ENCODE measurements at places on chromosomes 4 and X.

GRCh38 chr4:139014371-139015268, 961 bp upstream of the NOCT start:
- DNase-seq: no peak

DNA sequence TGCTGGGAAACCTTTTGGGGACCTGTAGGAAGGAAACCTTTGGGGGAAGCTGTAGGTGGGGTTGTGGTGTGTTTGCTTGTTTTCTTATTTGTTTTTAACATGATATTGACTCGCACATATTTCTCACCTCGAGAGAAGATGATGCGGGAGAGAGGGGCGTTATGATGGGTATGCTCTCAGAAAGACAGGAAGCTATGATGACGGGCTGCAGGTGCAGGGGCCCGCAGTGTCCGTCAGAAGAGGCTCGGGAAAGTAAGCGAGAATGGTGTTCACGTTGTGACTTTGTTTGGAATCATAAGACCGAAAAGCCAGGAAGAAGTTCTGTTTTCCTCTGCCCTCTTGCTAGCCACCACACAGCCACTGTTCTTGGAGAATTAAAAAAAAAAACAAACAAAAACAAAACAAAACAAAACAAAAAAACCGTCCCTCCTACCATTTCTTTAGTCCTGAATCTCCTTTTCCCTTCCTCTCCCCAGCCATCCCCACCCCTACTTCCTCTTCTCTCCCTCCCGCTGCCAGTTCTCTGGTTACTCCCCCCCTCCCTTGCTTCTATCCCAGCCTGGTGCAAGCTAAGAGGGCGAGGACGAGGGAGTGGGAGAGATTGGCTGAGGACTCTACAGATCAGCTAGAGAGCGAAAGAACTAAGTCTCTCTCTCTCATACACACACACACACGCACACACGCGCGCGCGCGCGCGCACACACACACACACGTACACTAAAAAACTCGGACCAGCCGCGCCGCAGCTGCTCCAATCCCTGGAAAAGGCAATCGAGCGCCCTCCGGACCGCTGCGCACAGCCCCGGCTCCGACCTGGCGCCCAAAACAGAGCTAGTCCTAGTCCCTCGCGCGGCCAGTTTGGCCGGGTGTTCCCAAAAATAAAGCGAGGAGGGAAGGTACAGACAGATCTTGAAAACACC, at the start of gene BMP3:
BMP3 (plus strand) TSS at position 648 of the 920 bp plus-strand sequence. CDS start 577 bp downstream, outside the sequence.
- DNase-seq: no peak

GRCh38 chr4:11565213-11565612, 136.5 kb upstream of the HS3ST1 start:
- DNase-seq: no peak

GRCh38 chr4:7045961-7046921, 3.1 kb downstream of the TADA2B start:
- no peak for DNase-seq

- DNase-seq: no peak
Measured at GRCh38 chr4:182493377-182493776, 250.2 kb downstream of the TENM3 start.

GRCh38 chr4:43776371-43776770, 672.2 kb downstream of the KCTD8 start:
- no peak for DNase-seq

DNA sequence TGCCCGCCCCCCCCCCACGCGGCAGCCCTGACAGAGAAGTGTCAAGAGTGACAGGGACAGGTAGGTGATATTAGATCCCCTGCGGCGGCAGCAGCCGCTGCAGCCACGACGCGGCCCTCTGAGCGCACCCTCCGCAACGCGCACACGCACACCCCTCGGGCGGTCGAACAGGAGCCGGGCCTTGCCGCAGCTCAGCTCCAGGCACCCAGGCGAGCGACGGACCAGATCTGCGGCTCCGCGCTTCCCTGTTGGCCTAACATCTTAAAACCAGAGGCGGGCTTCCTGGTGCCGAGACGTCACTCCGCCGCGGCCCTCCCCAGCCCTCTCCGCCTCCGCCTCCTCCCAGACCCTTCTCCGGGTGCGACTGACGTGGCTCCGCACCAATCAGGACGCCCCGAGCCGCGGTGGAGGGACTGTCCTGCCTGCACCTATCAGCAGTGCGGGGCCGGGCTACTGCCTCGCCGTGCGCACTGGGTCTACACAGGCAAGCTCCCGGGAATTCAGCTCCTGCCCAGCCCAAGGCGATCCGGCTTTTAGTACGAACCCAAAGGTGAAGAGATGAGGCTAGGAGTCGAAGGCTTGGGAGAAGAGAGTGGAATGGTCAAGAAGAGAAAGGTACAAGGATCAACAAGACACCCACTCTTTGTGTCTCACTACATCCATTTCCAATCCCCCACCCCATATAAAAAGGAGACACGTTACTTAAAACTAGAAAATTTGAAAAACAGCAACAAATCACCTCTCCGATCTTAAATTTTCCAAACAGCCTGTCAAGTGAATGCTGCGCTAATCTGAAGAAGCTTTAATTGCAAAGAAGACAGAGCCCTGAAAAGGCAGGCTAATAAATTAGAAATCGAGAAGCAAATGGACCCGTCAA, at the start of gene PITX2:
PITX2 (minus strand) TSS at position 237 of the 877 bp plus-strand sequence. CDS start 617 bp downstream, outside the sequence.
- no peak for DNase-seq

DNA sequence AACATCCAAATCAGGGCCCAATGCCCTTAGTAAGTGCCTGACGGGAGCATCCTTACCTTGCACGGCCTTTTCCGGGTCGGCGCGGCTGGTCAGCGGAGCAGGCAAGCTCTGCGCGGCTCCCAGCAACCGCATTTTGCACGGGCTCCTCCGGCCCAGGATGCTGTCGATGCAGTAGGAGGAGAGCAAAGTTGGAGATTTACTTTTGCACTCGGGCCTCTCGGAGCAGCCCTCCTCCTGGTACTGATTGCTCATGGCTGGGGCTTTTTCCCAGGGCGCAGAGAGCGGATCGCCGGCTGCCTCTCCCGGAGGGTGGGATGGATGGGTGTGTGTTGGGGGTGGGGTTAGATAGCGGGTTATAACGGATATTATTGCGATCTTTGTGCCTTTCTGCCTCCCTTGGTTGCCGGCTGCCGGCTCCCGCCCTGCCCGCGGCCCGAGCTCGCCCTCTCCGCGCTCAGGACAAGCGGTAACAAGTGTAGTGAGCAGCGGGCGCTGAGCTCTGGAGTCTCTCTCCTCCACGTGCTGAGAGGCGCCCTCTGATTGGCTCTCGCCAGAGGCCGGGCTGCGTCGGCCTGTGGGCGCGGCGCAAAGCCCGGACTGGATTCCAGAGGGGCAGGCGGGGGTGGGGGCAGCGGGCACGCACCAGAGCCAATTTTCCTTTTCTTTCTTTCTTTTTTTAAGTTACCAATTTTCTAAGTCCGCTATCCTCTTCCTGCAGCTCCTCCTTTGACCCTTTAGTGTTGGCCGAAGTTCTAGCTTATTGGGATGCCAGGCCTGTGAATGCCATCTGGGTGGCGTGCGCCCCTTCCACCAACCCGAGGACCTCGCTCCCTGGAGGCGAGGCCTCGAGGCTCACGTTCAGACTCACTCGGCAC, at the start of gene ARX:
ARX (minus strand) TSS at position 480 of the 875 bp plus-strand sequence; CDS start at position 252, 228 bp downstream.
- DNase-seq: no peak

- no peak for DNase-seq
Measured at GRCh38 chrX:41478381-41478911, 31.3 kb downstream of the NYX start.

GRCh38 chrX:154596290-154596929, 11.5 kb downstream of the CTAG1A start:
- no peak for DNase-seq

DNA sequence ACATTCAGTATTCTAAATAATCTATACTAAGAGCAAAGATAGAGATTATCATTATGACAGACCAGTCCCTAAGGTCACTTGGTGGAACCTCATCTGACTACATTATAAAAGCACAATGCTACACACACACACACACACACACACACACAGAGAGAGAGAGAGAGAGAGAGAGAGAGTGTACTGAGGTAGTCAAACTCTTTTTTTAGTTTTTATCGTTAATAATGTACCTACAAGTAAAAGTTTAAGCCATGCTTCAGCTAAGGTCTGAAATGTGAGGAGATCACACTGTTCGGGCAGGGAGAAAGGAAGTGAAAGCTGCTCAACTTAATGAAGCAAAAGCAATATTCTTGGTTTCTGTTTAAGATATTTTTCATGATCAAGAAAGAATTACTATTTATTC, 75.8 kb upstream of the CCDC160 start:
- DNase-seq: no peak

DNA sequence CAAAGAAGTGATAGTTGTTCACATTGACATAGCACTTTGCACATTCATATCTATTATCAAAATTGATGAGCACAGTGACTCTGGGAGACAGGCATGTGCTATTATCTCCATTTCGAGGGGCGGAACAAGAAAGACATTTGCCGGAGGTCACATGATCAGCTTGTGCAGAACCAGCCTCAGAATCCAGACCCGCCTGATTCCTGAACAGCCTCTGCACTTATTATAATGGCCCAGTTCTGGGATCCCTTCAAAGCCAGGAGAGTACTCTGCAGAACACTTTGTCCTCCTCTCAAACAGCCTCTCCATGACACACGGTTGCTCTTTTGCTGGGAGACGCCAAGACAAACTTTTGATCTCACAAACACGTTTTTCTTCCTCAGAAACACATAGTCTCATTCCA, 48.4 kb downstream of the RWDD4 start:
- DNase-seq: no peak

DNA sequence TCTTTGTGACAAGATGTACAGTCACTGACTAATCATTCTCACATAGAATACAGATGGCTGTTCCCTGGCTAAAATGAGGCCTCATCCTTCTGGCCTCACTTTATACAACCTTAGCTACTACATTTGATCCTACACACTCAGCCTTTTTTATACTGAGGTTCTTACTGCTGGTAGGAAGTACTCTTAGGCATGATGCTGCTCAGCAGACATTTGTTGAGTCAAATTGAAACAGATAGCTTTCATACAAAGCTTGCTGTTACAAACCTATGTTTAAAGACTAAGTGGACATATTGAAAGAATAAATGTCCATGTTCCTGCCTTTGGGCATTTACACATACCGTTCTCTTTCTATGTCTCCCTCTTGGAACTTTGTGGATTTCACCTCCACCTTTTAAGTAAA, 154.9 kb downstream of the NPFFR2 start:
- DNase-seq: no peak

DNA sequence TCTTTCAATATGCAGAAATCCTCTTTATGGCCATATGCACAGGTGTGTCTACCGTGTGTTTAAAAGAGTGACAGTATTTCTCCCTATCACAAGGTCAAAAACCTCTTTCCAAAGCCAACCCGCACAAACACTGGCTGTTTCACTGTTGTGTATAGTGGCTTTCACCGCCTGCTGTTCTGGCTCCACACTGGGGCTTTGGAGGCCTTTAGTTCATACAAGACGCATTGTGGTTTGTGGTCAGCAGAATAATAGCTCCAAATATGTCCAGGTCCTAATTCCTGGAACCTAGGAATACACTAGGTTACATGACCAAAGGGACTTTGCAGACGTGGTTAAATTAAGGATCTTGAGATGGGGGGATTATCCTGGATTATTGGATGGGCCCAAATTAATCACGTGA, 40.7 kb upstream of the FAM9A start:
- no peak for DNase-seq

- DNase-seq: no peak
Measured at GRCh38 chr4:2712261-2712842, 43.8 kb downstream of the TNIP2 start.

DNA sequence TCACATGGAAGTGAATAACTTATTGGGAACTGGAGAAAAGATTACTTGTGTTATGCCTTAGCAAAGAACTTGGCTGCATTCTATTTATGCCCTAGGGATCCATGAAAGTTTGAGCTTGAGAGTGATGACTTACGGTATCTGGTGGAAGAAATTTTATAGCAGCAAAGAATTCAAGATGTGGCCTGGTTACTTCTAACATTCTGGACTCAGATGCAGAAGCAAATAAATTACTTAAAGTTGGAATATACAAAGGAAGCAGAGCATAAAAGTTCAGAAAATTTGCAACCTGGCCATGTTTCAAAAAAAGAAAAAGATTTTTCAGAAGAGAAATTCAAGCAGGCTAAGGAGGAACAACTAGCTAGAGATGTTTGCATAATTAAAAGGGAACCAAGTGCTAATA, 252.3 kb upstream of the WDFY3 start:
- no peak for DNase-seq

DNA sequence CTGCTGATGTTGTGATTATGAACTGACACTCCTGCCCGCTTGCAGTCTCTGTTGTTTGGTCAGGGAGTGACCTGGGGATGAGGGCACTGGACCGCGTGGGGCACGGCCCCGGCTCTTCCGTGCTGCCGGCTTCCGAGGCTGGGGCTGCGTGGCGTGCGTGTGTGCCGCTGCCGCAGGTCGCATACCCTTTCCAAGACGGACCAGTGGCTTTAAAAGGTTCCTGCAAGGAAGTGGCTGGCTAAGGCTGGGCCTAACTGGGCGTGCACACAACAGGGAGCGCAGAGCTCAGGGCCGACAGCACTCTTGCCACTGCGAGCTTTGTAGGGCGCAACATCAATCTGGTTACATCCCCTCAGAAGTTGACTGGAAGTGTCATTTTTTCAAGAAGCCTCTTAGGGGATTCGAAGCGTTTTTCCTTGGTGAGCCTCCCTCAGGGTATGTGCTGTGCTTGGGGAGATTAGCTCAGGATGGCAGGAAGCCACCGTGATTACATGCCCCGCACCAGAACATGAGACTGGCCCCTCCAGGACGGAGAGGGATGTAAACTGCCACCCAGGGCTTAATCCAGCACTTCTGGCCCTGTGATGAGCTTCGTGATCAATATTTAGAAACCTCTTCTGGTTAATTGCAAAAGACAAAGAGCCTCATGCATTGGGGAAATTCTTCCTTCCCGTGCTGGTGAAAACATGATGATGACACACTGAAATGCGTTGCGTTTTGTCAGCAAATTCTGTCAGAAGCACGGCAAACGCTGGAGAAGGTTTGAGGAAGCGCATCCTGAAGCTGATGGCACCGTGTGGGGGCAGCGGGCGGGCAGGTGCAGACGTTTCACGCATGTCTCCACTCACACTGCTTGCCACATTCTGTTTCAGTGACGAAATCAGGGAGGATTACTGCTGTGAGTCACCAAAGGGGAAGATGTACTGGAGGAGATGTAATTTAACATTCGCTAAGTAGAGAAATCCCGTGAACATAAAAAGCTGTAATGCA, 11.1 kb downstream of the MAEA start:
- no peak for DNase-seq

DNA sequence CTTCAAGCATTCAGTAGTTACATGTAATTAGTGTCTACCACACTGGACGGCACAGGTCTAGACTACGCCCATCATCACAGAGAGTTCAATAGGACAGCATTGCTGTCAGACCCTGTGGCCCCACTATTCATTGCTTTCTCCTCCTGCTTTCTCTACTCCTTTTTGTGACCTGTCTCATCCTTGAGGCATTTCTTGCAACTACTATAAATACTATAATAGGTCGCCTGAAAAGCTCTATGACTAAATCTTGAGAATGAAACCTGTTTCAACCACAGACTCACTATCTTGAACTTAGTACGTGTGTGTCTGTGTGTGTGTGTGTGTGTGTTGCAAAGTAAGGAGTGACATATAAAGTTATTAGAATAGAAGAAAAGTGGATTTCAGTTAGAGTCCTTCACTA, 252.9 kb upstream of the KLF3 start:
- no peak for DNase-seq

DNA sequence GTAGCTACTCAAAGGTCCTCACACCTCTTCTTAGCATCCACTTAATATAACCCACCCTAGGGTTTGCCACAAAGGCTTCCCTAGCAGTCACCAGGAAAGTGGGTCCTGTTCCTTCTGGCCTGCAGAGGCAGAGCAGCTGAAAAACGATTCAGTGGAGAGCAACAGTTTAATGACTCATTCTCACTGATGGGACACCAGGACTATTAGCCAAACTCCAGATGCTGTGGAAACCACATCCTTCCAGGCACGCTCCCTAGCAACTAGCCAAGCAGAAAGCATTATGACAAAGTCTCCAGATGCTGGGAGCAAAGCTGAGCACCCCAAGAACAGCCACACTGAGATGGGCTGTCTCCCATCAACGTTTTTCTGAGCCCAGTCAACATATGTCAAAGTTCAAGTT, 30.3 kb upstream of the UTP14A start:
- no peak for DNase-seq
